ENCODE measurements at places on chromosomes 4 and X.

DNA sequence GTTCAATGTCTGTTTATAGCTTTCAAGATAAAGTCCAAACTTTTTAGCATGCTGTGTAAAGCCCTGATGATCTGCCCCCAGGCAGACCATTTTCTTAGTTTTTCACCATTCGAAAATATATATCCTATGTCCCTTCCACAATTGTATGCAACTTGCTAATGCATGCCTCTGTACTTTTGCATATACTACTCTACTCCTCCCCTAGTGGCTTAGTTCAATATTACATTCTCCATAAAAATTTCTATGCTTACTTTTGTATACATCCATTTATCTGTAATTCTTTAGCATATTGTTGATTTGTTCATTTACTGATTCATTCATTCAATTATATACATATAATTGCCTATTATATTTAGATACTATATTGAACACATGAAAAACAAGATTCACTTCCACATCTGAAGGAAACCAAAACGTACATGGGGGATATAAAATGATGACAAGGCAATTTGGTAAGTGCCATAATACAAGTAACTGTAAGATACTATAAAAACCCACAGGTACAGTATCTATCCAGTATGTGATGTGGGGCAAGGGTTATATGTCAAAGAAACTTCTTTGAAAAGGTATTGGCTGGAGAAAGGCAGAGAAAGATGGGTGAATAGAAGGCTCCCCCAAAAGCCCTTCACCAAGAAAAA lies 902.5 kb downstream of the FAM133A start:
- no peak for DNase-seq

DNA sequence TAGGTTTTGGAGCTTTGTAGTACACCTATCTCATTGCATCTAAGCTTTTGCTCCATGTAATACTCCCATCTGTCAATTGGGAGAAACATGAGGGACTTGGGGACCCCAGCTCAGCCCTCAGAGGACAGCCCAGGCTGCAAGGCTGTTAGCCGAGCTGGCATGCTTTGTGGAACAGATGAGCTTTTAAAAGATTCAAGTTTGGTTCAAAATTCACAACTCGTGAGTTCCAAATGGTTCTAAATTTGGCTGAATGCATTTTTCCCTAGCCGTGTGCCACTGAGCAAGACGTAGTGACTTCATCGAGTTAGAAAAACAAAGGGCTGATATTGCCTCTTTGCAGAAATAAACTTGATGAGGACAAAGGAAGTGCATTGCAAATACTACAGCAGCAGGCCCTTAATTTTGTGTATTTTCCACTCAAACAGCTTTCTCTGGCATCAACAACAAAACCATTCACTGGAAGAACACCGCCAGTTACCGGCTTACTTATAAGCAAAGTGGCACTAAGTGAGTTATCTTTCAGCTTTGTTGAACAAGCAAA lies 165.0 kb upstream of the HS3ST1 start:
- no peak for DNase-seq

DNA sequence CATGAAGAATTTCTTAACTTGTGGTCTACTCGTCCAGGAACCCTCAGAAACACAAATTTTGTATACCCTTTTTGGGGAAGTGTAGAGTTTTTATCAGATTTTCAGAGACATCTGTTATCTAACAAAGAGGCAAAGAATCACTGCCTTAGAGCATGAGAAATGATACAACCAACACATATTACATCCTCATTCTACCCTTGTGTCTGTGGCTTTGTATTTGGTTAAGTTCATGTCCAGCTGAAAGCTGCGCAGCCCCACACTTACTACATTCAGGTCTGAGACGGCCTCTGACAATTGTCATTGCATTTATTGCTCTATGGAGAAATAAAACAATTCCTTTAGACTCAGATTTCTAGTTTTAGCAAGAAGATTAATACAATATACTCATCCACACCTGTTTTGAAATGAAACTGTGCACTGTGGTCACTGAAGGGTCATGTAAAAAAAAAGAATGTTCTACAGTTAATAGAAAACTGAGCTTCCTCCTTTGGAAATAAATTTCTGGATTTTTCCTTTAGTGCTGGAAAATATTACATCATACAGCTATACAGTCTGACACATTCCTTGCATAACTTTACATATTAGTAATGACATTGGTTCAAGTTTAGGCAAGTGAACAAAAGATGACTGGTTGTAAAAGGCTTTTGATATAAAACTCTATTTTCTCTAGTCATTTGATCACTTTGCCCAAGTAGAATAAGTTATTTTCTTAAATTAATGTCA lies 39.8 kb downstream of the GLRB start:
- DNase-seq = no peak

DNA sequence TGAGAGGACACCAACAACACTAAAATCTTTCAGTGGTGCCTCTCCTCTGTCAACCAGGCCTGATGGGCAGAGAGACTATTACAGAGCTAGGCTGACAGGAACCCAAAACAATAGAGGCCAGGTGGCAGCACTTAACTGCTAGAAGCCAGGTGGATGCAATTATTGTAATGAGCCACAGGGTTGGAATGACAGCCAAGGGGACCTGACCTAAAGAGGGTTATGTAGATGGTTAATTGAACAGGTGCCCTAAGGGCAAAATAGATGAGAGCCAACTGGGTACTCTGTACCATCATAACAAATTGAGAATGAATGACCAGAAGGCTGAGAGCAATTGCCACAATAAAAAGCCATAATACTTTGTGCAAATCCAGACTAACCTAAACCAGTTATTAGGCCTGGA lies 24.7 kb upstream of the FRAS1 start:
- no peak for DNase-seq

GRCh38 chr4:85610450-85610849 lies 135.5 kb downstream of the ARHGAP24 start:
- no peak for DNase-seq

GRCh38 chr4:119755599-119755998 lies 127.0 kb upstream of the PDE5A start:
- no peak for DNase-seq

- DNase-seq = no peak
These were observed 4.0 kb downstream of the OTC start for GRCh38 chrX:38356401-38356800.

GRCh38 chr4:14615671-14616070 lies 386.6 kb upstream of the CPEB2 start:
- DNase-seq = no peak

GRCh38 chr4:42953321-42953720 lies 60.8 kb downstream of the GRXCR1 start:
- no peak for DNase-seq

GRCh38 chrX:132958091-132958703 lies at the start of gene HS6ST2:
Gene HS6ST2, minus strand, starts transcription at chrX:132958629.
- DNase-seq = no peak

- no peak for DNase-seq
These were observed 196.0 kb upstream of the DCAF8L1 start for GRCh38 chrX:28177202-28177601.

DNA sequence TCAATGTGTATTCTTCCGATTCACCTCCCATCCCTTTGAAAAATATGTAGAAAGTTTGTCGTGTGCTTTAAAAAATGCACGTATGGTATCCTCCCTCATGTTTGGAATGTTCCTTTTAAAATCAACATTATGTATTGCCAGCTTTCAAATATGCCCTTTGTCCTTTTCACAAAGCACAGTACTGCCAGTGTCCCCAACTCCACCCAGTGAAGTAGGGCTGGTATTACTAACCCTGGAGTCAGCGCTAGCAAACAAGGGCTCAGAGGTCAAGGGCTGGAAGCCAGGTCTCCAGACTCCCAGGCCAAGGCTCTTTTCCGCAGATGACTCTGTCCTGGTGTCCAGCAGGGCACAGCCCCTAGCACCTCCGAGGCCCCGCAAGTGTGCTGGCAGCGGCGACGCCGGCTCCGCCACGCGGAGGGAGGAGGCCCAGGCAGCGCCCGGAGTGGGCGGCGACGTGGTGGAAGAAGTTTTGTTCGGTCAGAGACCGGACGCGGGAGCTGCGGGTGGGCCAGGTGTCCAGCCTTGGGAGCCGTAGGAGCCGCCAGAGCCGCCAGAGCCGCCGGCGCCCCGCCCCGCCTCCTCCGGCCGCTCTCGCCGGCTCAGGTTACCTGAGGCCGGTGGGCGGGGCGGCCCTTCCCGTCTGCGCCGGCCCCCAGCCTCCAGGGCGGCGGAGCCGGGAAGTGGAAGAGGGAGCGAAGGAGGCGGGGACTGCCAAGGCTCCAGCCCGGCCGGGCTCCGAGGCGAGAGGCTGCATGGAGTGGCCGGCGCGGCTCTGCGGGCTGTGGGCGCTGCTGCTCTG lies at the start of gene IL13RA1:
TSS of gene IL13RA1 (plus strand) at position 720 of the 799 bp plus-strand sequence. CDS start at position 753, 33 bp downstream.
- DNase-seq = no peak

DNA sequence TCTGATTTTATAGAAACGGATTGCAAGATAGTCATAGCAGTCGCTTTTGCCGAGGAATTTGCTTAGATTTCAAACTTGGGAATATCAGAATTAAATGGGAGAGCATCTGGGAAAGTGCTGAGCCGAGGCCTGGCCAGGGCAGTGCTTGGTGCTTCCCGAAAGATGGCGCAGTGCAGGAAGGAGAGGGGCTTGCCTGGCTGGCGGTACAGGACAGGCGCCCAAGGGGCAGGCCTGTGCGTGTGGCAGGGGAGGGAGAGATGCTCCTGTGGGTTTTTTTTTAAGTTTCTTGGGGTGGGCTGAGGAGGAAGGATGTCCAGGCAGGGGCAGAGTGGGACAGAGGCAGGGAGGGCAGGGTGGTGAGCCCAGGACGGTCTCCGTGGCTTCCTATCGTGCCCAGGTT lies 241.1 kb downstream of the AFAP1 start:
- DNase-seq = no peak

DNA sequence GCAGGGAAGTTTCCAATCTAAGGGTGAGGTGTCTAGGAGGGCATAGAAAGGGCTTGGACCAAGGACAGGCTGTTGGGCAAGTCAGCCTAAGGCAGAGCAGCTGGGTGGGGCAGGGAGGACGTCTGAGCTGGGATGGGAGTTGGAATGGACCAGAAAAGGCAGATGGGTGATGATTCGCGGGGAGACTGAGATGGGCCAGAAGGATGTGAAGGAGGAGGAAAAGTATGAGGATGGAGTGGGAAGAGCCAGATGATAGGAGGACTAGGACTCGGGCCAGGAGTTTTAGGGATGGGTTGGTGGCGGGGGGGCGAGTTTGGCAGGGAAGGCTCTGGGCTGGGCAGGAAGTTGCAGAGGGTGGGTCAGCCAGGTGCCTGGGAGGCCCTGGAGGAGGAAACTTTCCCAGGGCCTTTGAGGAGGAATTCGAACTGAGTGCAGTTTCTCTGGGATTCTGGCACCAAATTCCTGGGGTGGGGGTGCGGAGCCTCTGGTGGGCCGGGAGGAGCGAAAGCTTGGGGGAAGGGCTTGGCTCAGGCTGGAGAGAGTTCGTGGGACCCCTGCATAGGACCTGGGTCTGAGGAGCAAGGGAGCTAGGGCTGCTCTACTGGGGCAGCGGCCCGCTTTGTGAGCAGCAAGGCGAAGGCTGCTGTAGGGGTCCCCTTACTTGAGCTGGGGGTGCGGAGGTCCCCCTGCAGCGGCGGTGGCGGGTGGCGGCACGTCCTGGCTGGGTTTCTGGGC lies 8.7 kb upstream of the TIMP1 start:
- no peak for DNase-seq

- no peak for DNase-seq
These were observed 12.9 kb downstream of the PCDH18 start for GRCh38 chr4:137519406-137519805.

- no peak for DNase-seq
These were observed 129.9 kb downstream of the SPRY1 start for GRCh38 chr4:123526511-123526910.
